SW480 (cell line): ENCODE measurements at places on chromosomes 1 and 21.
A peak's percentile ranks its signal among the peaks of the same experiment; 100 is the strongest.

GRCh38 chr1:168285971-168286927 is 5.6 kb downstream of the TBX19 start:
- no peak for DNase-seq

DNA sequence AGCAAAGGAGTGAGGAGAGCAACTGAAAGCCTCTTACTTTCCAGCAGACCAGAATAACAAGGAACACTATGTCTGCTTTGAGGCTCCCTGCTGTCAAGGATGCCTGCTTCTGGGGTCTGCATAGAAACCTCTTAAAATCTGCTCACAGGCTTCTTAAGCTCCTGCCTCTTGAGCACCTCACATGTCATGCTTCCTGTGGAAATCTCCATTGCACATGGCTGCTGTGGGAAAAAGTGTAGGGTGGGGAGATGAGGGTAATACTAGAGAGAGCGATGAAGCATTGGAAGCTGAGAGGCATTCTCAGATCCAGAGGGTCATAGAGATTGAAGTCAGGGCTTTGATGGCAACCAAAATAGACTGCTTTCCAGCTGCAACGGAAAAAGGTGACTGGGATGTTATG is 6.2 kb upstream of the HLX start:
- no peak for DNase-seq

GRCh38 chr1:157834430-157834829 is 7.2 kb downstream of the CD5L start:
- DNase-seq: no peak

DNA sequence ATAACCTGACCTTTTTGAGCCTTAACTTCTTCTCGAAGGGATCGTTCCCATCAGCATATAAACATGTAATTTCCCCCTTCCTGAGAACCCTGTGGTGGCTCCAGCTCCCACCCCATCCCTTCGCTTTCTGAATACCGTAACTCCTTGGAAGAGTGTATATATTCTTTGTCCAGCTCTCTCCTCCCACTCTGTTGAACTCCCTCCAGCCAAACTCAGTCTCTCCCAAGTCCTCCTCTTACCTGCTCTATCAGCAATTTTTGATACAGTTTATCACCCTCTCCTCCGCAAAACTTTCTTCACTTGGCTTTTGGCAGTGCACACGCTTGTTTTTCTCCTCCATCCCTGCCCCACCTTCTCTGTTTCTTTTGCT is 109.9 kb upstream of the SLC25A33 start:
- DNase-seq: no peak

GRCh38 chr1:218900615-218901014 is 273.1 kb upstream of the LYPLAL1 start:
- no peak for DNase-seq

DNA sequence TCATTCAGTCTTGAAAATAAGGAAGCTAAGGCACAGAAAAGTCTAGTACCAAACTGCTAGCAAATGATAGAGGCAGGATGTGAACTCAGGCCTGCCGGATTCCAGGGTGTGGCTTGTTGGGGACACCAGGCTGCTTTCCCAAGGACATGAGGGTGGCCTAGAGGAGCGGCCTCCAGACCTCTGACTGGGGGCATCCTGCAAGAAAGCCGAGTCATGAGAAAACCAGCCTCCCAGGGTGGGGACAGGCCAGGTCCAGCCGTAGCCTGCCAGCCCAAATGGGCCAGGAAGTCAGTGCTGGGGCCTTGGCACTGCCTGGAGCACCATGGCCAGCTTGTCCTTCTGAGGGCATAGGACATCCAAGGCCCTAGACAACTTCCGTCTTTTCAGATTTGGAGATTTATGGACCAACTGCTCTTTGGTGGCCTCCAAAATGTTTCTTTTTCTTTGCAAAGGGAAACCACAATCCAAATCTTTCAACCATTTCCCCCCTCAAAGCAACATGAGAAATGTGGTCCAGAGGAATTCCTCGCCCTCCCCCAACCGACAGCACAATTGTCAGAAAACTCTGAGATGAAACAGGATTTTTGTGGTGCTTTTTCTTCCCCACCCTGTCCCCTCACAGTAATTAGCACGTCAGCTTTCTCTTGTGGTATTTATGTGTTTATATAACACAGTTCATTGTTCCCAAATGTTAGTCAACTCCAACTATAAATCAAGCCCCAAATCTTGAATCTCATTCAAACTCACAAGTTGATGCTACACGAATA is 212.3 kb downstream of the KAZN start:
- no peak for DNase-seq

GRCh38 chr1:246709835-246710234 is 14.4 kb upstream of the SCCPDH start:
- DNase-seq: no peak

DNA sequence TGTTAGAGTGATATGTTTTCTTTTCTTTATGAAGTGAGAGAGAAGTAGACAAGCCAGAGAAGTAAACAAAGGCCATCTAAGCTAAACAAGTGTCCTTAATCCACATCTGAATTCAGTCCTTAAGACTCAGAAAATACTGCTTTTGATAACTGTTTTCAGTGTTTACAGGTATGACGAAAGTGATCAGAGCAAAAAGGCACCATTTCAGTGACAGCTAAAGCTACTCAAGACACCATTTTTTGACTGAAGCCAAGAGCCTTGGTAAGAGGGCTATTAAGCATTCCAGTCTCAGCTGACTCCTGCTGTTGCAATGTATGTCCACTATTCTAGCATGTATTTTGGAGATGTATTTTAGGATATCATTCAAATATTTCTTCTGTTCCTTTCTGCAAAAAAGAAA is 4.1 kb downstream of the KMO start:
- no peak for DNase-seq

- no peak for DNase-seq
These were observed 69.8 kb downstream of the SLC35A3 start for GRCh38 chr1:100039591-100039990.

GRCh38 chr1:109255678-109256077 is 6.3 kb downstream of the CELSR2 start:
- DNase-seq: no peak

DNA sequence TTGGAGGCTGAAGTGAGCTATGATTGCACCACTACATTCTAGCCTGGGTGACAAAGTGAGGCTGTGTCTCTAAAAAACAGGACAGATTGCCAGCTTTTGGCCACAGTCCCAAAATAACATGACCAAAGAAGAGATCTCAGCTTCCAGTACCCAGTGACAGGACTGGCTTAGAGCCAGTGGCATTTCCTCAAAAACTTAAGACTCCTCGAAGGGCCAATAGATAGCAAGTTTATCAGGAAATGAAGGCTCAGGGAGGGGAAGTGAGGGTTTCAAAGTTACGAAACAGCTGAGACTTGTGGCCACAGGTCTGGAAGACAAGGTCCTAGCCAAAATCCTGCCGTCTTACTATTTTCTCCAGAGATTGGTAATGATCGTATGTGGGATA is 6.3 kb upstream of the TMEM39B start:
- no peak for DNase-seq

DNA sequence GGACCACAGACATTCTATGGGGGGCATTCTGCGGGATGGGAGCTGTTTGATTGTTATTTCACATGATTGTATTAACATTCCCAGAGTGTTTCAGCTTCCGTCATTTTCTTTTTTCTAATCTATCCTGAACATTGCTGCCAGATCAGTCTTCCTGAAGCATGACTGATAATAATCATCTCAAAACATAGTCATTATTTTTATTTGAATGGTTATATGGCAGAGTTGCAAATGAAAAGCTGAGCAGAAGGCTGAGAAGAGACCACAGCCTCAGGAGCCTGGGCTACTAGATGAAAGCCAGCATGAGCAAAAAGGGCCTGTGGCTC is 109.0 kb downstream of the ERG start:
- DNase-seq: no peak

DNA sequence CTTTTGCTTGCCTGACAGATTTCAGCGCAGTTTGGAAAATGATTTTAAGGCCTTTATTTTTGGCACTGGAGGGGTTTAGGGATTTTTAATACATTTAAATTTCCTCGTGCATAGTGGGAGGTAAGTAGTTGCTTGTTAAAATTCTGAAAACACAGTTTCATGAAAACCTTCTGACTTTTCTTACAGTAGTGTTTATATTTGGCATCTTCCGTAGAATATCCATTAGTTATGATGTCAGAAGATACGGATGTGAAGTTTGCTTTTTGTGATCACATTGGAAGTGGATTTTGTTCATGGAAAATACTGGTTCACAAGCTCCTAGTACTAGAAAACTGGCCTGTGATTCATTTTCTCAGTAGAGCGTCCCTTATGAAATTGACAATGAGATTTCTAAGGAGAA is 1.3 kb downstream of the RABGAP1L start:
- no peak for DNase-seq

- no peak for DNase-seq
These were observed 481 bp downstream of the CCDC163 start for GRCh38 chr1:45499415-45499769.

GRCh38 chr1:11157394-11157793 is 31.8 kb upstream of the ANGPTL7 start:
- DNase-seq: no peak

DNA sequence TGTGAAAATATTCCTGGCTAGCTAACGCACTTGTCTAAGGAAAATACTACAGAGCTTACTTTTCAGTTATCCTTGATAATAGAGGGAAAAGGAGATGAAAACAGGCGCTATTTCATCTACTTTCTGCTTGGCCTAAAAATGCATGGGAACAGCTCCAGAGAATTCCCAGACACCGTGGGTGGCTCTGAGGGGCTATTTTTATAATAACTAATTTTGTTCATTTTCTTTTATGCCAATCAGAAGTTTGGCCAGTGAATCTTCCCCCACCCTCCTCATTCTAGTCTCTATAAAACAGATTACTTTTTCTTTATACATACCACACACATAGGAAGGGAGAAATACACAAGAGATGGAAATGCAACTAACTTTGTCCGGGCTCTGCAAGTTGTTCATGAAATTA is 322.9 kb downstream of the SETD4 start:
- no peak for DNase-seq

DNA sequence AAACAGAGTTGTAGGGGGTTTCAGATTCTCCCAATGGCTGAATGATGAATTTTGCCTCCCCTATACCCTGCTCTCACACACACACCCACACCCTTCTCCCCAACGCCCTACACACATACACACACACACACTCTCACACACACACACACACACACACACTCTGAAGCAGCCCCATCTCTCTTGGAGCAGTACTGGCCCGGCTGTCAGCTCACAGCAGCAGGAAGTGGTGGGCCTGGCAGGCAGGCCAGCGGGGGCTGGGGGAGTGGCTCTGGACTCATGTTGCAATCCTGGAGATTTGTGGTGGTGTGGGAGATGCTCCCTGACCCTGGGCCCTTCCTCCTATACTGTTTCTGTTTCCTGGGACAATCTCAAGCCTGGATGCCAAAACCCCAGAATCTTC is 2.2 kb downstream of the IKBKE start:
- peak; percentile 29 for DNase-seq

GRCh38 chr1:183267646-183268431 is 81.8 kb downstream of the LAMC2 start:
- DNase-seq: peak; percentile 64

GRCh38 chr1:204885288-204885711 is 14.6 kb downstream of the NFASC start:
- DNase-seq: no peak

- peak; percentile 36 for DNase-seq
These were observed 37.3 kb downstream of the RGL1 start for GRCh38 chr1:183841950-183842794.

- no peak for DNase-seq
These were observed 262.3 kb downstream of the FAF1 start for GRCh38 chr1:50697440-50698421.

DNA sequence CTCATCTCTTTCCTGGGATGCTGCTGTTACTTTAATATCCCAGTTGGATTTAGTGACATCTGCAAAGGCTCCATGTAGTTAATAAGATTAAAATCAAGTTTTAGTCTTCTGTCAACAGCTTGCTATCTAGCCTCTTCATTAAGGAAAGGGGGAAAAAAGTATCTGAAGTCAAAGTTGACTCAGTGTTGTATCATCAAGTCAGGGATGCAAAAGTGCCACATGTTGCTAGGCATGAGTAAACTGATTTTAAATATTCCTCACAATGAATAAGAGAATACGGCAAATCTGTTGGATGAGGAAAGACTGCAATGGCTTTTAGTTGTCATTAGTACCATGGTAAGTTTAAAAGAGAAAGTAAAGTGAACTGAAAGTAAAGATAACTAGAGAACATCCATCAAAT is 383.2 kb upstream of the ZRANB2 start:
- DNase-seq: no peak

DNA sequence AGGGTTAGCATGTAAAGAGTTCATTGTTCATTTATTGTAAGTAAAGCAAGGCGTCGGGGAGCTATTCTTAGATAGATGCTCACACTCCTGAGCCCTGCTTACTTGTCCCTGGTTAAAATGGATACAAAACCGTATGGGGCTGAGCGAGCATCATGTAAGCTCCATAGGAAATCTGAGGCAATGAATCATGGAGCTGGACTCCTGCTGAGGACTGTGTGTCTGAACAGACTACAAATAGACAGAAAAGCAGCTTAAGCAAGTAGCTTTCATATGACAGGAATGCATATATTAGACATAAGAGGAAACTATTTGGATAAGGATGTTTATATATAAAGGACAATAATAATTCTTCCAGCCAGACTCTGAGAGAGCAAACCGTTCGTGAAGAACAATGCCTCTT is 604.9 kb upstream of the PTBP2 start:
- DNase-seq: no peak

GRCh38 chr1:221268295-221268694 is 389.1 kb downstream of the HLX start:
- no peak for DNase-seq

DNA sequence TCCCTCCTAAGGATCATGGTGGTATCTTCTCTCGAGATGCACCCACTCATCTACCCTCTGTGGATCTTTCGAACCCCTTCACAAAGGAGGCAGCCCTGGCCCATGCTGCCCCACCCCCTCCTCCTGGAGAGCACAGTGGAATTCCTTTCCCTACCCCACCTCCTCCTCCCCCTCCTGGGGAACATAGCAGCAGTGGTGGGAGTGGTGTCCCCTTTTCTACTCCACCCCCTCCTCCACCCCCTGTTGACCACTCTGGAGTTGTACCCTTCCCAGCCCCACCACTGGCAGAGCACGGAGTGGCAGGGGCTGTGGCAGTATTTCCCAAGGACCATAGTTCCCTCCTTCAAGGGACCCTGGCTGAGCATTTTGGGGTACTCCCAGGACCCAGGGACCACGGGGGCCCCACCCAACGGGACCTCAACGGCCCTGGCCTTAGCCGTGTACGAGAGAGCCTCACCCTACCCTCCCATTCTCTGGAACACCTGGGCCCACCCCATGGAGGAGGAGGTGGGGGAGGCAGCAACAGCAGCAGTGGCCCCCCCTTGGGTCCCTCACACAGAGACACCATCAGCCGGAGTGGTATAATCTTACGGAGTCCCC is 14.5 kb upstream of the TARS2 start:
- DNase-seq: no peak

- no peak for DNase-seq
These were observed 63.6 kb upstream of the ZBTB40 start for GRCh38 chr1:22387919-22388580.

DNA sequence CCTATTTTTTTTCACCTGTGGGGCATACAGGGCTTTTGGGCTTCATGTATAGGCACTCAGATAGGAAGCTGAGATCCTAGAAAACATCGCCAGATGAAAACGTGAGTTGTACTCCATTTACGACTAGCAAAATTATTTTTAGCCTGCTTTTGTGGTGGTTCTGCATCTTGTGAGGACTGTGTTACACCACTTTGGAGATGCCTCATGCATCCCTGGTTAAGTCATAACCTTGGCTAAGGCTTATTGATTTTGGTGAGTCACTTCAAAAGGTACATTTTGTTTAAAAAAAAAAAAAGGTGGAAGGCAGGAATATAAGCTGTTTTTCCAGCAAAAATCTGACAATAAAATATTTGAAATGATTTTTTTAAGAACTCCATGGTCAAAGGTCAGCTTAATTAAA is 101.8 kb upstream of the OLFM3 start:
- DNase-seq: no peak

GRCh38 chr1:79128722-79129121 is 122.2 kb upstream of the ADGRL4 start:
- DNase-seq: no peak
